ENCODE measurements at places on chromosomes 12 and 14. TPM values are rescaled to one million over a fixed set of nuclear protein-coding genes. Genes with fewer than 3 reads are reported as not detected.

The TEX22 gene
- 0.25 TPM for total RNA-seq

DNA sequence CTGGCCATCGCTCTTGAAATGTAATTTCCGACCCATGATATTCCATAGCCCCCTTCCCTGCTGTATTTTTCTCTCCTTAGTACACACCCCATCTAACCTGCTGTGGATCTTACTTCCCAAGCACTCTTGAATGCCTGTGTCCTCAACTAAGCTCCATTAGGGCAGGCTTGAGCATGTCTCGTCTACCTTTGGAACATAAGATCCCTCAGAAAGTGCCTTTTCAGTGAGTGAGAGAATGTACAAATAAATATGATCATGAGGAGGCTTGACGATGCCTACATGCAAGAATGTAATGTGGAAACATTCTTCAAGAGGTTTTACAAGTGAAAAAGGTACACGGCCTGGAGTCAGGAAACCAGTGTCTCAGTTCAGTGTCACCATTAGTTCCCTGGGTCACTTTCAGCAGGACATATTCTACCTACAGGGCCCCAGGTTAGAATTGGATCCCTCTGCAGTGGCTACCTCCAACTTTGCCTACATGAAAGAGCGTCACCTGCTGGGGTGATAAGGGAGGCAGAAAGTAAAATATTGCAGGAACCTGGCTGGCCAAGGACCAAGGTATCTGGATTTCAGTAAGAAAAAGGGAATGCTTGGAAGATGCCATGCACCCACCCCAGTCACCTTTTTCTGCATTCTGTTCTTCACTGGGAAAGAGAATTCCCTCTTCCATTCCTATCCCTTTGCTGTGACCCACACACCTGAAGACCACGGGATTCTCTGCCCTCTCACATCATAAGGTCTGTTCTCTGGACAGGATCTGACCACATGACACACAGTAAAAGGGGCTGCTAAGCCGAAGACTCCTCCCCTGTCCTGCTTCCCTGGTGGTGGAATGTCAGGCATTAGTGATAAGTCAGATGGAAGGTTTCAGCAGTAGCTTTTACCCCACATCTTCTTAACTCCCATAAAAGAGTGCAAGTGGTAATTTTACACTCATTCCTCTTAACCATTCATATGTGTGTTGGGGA is 24.6 kb upstream of the SERPINA1 start:
- peaks cover 9% of the 10 kb centered on the region for H3K27me3 ChIP-seq
- H3K4me3 ChIP-seq = no peak overlapping the region
- H3K4me1 ChIP-seq = no peaks in the 10 kb centered on the region

DNA sequence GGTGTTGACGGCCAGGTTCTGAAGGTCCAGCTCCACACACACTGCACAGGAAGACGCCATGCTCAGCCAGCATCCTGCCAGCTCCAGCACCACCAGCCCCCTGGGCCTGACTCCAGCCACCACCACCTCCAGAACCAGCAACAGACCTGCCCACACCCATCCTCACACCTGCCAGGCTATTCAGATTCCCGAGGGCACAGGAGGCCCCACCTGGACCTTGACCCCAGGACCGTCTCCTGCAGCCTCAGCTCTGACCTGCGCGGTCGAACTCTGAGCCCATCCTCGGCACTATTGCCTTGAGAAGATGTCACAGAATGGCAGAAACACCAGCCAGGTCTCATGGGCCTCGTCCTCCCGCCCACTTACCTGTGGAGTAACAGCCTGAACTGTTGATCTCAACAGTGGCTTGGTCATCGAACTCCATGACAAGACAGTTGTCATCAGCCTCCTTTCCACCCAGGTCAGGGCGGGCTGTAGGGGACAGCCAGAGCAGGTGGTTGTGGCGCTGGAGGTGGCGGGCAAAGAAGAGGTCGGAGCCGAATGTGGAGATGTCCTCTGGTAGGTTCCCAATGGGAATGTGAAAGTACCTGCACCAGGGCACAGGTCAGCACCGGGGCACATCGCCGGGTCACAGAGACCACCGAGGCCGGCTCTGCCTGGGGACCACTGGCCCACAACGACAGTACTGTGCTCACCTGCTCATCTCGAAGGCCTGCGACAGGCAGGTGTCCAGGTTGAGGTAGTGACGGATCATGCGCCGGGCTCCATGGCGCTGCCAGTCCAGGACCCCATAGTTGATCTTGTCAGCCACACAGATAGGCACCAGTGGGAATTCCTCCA is 23.5 kb downstream of the P2RX2 start:
- no peaks in the 10 kb centered on the region for H3K27me3 ChIP-seq
- no peak overlapping the region for H3K4me3 ChIP-seq
- DNase-seq = no peak
- H3K36me3 ChIP-seq = peaks cover 55% of the 10 kb centered on the region
- H3K27ac ChIP-seq = no peak overlapping the region
- H3K4me1 ChIP-seq = no peaks in the 10 kb centered on the region

GRCh38 chr12:135138-135537 is 68.6 kb downstream of the IQSEC3 start:
- no peak overlapping the region for H3K4me3 ChIP-seq
- DNase-seq = no peak
- H3K4me1 ChIP-seq = no peaks in the 10 kb centered on the region
- no peak overlapping the region for H3K27ac ChIP-seq
- H3K27me3 ChIP-seq = no peaks in the 10 kb centered on the region

GRCh38 chr12:55816881-55817344 is 611 bp downstream of the SARNP start:
- no peaks in the 10 kb centered on the region for H3K27me3 ChIP-seq
- H3K27ac ChIP-seq = peak overlapping the region; percentile 91

The NTS gene
- 0.68 TPM for total RNA-seq

DNA sequence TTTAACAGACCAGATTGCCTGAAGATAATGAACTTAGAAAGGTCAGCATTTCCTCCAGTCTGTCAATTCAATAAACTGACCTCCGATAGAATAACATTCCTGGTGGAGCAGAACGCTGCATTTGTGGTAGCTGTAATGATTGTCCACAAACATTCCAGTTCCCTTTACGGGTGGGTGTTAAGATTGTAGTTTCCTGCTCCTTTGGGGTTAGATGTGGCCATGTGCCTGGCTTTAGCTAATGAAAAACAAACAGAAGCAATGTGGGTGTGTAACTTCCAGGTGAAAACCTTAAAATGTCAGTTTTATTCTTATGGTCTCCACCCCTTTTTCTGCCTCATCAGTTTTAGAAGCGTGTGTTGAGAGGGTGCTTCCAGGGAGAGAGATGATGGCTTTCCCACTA is 217.3 kb upstream of the CRY1 start:
- no peak overlapping the region for H3K4me3 ChIP-seq
- H3K27ac ChIP-seq = no peak overlapping the region
- H3K27me3 ChIP-seq = no peaks in the 10 kb centered on the region
- no peak for DNase-seq

DNA sequence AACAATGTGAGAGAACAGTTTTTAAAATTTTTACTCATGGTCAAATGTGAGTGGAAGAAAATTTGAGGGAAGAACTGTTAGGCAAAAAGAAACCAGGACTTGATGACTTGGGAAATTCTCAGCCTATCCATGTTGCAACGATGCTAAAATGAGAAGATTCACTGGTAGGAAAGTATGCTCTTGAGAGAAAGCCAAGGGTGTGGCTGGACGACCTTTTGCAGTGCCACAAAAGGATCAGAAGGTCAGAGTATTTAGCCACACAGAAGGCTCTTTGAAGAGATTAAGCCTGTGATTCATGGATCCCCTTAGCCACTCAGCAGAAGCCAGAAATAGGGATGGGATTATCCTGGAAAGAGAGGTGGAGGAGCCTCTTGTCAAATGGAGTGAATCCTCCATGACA is 336.8 kb downstream of the LRIG3 start:
- no peak for DNase-seq
- no peak overlapping the region for H3K27ac ChIP-seq
- H3K36me3 ChIP-seq = no peaks in the 10 kb centered on the region
- H3K4me1 ChIP-seq = no peaks in the 10 kb centered on the region
- peaks cover 4% of the 10 kb centered on the region for H3K27me3 ChIP-seq

DNA sequence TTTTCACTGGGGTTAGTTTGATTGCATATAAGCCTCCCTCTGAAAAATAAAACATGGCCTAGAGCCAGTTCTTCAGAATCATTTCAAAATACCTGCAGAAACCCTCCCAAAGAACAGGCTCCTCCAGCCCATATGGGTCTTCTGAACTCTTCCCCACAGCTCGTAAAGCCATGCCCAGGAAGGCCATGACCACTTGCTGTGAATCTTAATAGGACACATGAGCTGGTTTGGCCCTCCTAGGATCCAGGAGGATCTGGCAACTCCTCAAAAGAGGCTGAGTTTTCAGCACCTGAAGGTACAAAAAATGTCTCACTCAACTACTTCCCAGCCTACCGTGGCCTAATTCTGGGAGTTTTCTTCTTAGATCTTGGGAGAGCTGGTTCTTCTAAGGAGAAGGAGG is 2.4 kb downstream of the MYBPC1 start:
- H3K27me3 ChIP-seq = no peaks in the 10 kb centered on the region
- H3K36me3 ChIP-seq = no peaks in the 10 kb centered on the region
- no peak overlapping the region for H3K27ac ChIP-seq
- DNase-seq = no peak
- H3K4me1 ChIP-seq = no peaks in the 10 kb centered on the region

The EML1 gene
- 49.7 TPM for total RNA-seq

The FAM186B gene
- 0.70 TPM for total RNA-seq

DNA sequence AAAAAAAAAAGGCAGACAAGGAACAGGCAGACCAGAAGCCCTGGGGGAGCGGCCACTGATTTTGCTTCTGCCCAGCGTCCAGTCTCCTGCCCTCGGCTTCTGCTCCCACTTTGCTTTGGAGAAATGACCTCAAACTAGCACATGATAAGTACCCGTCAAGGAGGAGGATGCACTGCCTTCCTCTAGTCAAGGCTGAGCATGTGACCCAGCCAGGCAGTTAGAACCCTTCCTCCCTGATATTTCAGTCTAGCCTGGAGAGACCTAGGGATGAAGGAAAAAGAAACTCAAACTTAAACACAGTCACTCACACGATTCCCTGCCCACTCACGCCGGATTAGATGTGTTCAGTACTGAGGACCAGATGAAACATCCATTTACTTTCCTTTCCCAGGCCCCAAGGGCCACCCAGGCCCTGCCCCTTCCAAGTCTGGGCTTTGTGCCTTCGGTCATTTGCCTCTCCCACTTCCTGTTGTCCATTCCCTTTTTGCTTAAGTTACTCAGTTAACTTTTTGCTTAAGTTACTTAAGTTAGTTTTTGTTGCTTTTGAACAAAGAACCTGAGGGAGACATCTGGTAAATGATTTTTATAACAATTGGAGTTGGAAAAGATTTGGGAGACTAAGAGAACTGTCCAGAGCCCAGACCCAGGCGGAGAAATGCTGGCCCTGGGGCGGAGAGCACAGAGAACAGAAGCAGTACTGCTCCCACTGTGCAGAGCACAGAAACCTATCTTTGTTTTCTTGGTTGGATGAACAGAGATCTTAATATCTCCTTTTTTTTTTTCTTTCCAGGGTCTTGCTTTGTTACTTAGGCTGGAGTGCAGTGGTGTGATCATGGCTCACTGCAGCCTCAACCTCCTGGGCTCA is 23.0 kb upstream of the TTC7B start:
- DNase-seq = peak; percentile 84
- peak overlapping the region; percentile 84 for H3K27ac ChIP-seq
- peak overlapping the region; percentile 13 for H3K4me3 ChIP-seq
- H3K36me3 ChIP-seq = no peaks in the 10 kb centered on the region

GRCh38 chr12:4956054-4956453 is 46.3 kb downstream of the KCNA1 start:
- no peak overlapping the region for H3K4me3 ChIP-seq
- no peaks in the 10 kb centered on the region for H3K27me3 ChIP-seq
- no peaks in the 10 kb centered on the region for H3K4me1 ChIP-seq
- no peak overlapping the region for H3K27ac ChIP-seq
- no peak for DNase-seq
- H3K36me3 ChIP-seq = no peaks in the 10 kb centered on the region

The PLEKHG7 gene
- total RNA-seq = not detected

GRCh38 chr12:129401572-129401971 is 502.3 kb downstream of the TMEM132D start:
- H3K4me3 ChIP-seq = no peak overlapping the region
- H3K4me1 ChIP-seq = no peaks in the 10 kb centered on the region
- H3K36me3 ChIP-seq = no peaks in the 10 kb centered on the region
- no peak overlapping the region for H3K27ac ChIP-seq
- no peak for DNase-seq

GRCh38 chr14:68824517-68825347 is 31.9 kb upstream of the ZFP36L1 start:
- H3K4me1 ChIP-seq = peaks cover 4% of the 10 kb centered on the region
- H3K27me3 ChIP-seq = no peaks in the 10 kb centered on the region
- no peak overlapping the region for H3K27ac ChIP-seq

DNA sequence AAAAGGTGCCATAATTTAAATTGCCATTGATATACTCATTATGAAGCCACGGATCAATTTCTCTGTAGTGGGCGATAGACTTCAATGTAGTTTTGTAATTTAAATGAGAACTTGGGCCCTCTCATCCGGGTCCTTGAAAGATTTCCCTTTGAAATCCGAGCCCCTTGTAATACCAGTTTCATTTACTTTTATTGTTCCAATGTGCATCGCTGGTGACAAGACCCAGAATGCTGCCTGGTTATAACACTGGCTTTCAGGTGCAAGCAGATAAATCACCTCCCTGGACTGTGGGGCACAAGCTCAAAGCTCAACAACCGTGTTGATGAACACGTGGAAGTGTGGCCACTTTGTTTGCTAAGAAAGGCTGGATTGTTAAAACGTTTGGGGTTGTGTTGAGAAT is 68.9 kb upstream of the FZD10 start:
- H3K36me3 ChIP-seq = no peaks in the 10 kb centered on the region
- no peak overlapping the region for H3K4me3 ChIP-seq
- H3K27me3 ChIP-seq = no peaks in the 10 kb centered on the region
- no peak overlapping the region for H3K27ac ChIP-seq
- no peak for DNase-seq
- H3K4me1 ChIP-seq = no peaks in the 10 kb centered on the region

The LUM gene
- total RNA-seq = 215 TPM

The CCDC177 gene
- total RNA-seq = not detected

Data from heart left ventricle (tissue), 16 donors.